ENCODE measurements at places on chromosomes 5 and 9.
A peak's percentile ranks its signal among the peaks of the same experiment; 100 is the strongest.

GRCh38 chr9:37968228-37968701 is 64.3 kb upstream of the SLC25A51 start:
- no peak for DNase-seq

GRCh38 chr9:89655990-89656657 is 51.3 kb downstream of the GADD45G start:
- DNase-seq = peak; percentile 40

GRCh38 chr5:158869854-158870253 is 229.9 kb downstream of the EBF1 start:
- no peak for DNase-seq

- no peak for DNase-seq
Observed at GRCh38 chr9:93576258-93577077, at the start of gene PHF2. TSS of gene PHF2 (plus strand) at chr9:93576584. CDS start at chr9:93576774, 190 bp downstream.

DNA sequence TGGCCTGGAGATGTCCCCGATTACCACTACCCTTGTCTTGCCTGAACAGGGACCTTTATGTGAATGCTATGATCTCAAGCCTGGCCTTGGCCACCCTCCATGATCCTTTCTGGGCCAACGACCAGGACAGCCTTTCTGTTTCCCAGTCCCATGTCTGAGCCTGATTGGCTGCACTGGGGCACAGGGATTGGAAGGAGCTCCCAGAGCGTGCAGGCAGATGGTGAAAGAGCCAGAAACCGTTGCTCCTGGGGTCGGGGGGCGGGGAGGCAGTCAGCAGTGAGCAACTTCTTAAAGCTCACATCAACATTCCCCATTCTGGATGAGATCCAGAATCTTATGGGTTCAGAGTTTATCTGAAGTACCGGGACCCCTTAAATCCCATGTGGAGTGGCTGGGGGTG is 84.4 kb downstream of the INSYN2B start:
- no peak for DNase-seq

- no peak for DNase-seq
Observed at GRCh38 chr5:1725641-1726468, 73.8 kb downstream of the MRPL36 start.

DNA sequence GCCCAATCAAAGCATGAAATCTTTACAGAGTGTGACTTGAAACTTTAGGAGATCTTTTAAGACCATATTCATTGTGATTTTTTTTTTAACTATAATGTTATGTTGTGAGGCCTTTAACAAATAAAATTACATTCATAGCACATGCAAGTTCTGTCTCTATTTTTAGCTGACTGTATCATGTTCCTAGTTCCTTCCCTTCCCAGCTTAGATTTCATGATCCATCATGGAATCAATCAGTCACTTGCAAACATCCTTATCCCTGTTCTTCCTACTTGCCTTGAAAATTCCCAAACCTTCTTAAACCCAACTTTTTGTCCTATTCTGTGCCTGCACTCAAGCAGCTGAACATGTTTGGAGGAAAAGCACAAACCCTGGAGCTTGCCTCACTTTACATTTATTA is 141.8 kb downstream of the DMXL1 start:
- no peak for DNase-seq

- no peak for DNase-seq
Observed at GRCh38 chr5:167800427-167800826, 491.0 kb upstream of the WWC1 start.

DNA sequence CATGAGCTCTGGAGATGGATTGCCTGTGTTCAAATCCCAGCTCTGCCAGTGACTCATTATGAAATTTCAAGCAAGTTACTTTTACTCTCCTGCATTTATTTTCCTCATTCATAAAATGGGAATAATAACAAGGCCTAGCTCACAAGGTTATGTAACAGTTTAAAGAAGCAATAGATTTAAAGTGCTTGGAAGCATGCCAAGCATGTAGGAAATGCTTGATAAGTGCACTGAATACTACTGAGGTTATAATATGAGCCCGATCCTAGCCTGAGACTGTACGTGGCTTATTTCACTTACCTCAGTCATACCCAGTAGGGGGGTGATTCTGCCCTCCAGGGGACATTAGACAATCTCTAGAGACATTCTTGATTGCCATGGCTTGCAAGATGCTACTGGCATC is 734.1 kb upstream of the WWC1 start:
- DNase-seq = no peak

DNA sequence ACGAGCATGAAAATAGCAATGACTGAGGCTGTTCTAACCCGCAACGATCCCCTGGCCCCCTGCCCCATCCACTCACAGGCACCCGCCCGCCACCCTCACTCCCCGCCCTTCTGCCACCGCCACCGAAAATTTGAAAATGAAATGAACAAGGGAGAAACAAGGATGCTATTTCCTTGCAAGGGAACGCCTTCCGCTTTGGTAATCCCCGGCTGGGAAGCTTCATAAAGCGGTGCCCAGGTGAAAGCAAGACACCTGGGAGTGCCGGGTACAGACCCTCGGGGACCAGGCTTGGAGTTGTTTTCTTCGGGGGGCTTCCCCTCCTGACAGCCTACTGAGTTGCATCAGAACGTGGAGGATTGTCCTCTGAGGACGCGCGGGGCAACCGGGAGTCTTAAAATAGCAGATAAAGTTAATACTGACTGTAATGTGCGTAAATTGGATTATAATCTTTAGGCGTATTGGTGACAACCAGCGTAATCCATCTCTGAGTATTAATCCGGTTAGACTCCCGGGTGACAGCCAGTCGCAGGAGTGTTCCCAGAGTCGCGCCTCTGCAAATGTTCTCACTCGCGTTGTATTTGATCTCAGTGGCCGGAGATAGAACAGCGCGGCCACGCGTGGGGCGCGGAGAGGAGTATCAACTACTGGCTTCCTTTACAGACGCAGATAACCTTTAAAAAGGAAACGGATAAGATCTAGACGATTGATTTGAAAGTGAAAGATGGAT is 885 bp upstream of the MLLT3 start:
- DNase-seq = peak; percentile 53

- no peak for DNase-seq
Observed at GRCh38 chr5:1943481-1943880, 60.8 kb upstream of the IRX4 start.

DNA sequence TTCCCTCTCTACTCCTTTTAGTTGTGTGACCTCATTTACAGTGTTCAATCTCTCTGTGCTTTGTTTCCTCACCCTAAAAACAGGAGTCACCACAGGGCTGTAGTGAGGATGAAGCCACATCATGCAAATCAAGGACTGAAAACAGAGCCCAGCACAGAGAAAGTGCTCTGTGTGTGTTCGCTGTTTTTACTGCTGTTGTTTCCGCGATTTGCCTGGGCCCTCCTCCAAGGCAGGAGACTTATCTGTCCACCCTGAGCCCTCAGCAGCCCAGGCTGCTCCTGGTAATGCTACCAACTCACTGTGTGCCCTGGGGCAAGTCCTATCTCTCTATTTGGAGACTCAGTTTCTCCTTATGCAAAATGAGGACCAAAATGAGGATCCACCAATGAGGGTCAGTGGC is 87.2 kb upstream of the NEURL1B start:
- DNase-seq = no peak

DNA sequence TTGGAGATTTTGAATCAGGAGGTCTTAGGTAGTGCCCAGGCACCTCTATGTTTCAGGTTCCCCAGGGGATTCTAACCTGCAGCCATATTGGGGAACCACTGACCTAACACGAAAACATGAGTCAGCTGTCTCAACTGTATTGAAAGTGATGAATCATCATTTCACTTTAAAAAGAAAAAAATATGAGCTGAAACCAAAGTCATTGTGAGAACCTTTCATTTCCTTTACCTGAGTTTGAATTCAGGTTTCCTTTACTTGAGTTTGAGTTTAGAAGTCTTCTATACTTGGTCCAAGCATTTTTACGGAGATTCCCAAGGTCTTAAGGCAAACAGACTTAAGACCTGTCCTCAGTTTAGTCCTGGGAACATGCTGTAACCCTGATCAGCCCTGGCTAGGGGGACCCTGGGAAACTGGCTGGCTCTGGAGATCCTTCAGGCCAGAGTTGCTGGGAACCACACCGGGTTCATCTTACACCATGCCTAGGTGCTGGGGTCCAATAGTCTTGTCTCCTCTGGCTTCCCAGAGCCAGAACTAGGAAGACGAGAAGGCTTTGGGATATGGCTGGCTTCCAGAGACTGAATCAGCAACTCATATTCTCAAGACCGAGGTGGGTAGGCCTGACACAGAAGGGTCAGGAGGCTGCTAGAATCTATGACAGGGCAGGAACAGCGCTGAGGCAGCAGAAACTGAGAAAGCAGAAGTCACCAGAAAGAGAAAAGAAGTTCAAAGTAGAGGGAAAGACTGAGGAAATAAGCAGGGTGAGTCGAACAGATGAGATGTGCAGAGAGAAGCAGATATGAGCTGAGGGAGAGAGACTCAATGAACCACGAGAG is 16.4 kb upstream of the PDCD1LG2 start:
- peak; percentile 75 for DNase-seq

DNA sequence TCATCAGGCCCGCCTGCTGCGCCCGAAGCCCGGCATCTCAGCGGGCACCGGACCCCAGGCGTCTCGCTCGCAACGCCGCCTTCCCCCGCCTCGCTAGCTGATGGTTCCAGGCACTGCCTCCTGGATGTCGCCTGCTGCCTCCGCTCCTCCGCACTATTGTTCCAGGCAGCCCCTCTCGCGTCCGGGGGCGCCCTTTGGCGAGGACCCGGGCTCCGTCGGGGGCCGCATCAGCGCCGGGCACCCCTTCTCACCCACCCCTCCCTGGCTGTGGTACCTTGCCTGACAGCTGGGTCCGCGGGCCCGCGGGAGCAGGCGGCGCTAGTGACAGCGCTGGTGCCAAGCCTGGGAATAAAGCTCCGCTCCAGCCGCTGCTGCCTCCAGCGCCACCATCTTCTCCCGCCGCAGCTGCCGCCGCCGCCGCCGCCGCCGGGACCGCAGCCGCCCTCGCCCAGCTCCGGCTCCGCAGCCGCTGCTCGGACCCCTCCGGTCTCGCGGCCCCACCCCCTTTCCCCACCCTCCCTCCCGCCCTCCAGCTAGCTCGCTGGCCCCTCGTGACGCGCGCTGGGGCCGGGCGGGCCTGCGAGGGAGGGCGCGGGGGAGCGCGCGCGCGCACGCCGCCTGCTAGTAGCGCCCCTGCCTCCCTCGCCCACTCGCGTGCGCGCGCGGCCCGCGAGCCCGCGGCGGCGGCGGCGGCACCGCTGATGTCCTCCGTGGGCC is at the start of gene APBA1:
Gene APBA1 (minus strand): TSS at position 493 of the 717 bp plus-strand sequence.
- DNase-seq = no peak

DNA sequence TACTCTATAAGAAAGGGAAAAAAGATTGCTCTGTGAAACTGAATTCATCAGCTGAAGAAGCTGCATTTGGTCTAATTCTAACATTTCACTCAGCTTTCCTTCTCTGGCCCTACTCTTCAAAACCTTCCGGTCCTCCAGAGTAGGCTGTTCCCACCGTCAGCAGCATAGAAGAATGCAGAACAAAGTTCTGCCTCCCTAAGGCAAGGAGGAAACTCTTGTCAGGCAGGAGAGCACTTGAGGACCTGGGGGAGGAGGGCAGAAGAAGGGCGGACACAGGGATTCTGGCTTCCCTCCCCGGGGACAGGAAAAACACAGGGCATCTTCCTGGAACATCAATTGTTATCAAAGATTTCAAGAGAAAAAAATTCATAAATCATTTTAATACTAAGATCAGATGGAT is 69.2 kb upstream of the SHB start:
- DNase-seq = no peak

DNA sequence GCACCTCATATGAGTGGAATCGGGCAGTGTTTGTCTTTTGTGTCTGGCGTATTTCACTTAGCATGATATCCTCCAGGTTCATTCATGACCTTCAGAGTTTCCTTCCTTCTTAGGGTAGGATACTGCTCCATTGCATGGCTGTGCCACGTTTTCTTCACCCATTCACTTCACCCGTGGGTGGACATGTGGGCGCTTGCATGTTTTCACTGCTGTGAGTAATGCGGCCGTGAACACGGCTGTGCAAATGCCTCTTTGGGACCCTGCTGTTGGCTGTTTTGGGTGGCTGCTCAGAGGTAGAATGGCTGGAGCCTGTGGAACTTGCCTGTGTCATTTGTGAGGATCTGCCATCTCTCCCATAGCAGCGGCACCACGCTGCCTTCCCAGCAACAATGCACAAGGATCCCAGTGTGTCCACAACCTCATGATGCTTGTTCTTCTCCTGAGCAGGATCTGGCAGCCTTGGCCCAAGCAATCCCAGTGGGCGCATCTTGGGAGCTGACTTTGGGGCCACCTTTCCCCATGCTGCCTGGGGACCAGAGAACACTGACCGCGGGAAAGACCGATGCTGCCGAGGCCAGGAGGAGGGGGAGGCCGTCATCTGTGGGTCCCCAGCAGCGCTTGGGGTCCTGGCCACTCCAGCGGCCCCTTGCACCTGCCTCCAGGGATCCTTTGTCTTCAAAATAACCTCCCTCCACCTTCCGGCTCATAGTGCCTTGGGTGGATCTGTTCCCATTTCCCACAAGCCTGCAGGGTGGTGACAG is 2.3 kb upstream of the SCGB3A1 start:
- no peak for DNase-seq

DNA sequence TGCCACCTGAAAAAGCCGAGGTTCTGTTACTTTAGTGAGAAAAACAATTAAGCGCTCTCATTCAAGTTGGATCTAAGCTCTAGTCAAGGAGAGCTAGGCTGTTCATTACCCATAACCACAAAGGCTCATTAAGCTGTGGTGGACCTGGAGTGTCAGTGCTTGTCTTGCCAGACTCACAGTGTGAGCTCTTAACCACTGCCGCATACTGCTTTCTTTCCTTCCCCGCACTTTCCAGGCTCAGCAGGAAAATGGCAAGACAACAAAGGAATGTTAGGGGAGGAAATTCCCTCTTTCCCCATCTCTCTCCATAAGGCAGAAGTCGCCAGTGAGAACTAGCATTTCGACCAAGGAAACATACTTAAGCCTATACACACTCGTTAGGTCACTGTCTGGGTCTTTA is 467.3 kb downstream of the ENC1 start:
- DNase-seq = no peak

DNA sequence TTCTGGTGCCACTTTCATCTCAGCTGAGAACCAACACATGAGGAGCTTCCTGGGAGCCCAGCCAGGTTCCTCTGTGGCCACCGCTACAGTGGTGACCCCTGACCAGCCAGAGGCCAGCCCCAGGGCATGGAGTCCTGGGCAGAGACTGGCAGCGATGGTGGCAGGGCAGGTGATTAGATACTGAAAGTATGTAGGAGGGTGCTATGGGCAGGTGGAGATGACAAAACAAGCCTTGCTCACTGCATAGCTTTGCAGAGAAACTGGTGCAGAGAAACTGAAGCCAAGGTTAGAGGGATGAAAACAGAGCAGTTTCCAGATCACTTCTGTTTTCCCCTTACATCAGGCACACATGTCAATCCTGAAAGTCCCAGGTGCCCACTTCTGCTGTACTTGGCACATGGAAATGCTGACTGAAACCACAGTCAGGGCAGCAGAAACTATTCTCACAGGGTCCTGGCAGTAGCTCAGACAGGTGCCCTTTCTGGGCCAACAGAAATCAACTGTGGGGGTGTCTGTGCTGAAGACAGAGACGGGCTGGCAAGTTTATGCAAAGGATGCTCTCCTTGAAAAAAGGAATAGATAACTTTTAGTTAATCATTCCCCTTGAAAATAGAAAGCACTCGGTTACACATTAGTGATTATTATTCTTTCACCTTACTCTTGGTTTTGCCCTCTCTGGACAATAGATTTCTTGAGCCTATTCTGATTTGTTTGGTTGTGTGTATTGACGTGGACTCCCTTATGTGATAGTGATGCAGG is 90.3 kb downstream of the ANKRD55 start:
- DNase-seq = no peak

All from activated CD4-positive, alpha-beta T cell treated with anti-CD3 and anti-CD28 coated beads, Interleukin-2, Interleukin-4, amounts not matched to agents 100 ng/mL and 50 ng/mL, durations not matched to agents 16 hours and 8 hours (primary cell).